ENCODE measurements at places on chromosomes 12 and 14.

GRCh38 chr12:28034271-28034670, 61.7 kb upstream of the PTHLH start:
- DNase-seq, result no peak

DNA sequence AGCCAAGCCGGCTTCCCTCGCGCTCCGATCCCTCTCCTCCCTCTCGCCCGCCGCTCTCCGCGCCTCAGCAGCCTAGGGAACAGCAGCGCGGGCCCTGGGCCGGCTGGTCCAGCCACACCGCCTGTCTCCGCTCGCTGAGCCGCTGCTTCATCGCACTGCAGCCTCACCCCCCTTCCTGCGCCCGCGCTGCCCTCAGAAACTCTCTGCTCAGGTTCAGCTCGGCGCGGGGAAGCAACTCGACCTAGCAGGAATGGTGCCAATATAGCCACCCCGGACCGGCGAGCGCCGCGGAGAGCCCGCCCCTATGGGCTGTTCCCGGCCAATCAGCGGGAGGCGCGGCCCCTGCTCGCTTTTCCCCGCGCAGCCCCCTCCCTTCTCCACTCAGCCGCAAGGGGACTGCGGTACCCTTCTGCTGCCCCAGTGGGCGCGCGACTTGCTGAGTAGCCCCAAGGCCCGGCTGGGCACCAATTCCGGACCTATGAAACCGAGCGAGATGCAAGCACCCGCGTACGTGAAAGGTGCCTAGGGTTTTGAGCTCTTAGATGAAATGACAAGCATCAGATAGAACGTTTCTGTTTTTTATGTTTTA, at the start of gene ADAMTS20:
ADAMTS20 (minus strand) TSS at position 233 of the 589 bp plus-strand sequence. CDS start 282 bp downstream, outside the sequence.
- DNase-seq, result no peak

- DNase-seq, result no peak
Observed at GRCh38 chr12:15800278-15800677, 11.1 kb upstream of the EPS8 start.

DNA sequence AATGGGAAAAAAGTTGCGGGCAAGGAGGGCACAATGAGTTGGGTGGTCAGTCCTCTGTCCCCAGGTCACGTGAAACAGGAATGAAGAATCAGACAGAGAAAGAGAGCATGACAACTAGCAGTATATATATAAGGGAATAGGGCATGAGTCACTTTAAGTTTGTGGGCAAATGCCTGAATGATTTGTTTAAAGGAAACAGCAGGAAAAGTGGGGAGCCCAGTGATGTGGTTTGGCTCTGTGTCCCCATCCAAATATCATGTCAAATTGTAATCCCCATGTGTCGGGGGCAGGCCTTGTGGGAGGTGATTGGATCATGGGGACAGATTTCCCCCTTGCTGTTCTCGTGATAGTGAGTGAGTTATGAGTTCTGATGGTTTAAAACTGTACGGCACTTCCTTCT, 195.3 kb upstream of the IGF1 start:
- no peak for DNase-seq

DNA sequence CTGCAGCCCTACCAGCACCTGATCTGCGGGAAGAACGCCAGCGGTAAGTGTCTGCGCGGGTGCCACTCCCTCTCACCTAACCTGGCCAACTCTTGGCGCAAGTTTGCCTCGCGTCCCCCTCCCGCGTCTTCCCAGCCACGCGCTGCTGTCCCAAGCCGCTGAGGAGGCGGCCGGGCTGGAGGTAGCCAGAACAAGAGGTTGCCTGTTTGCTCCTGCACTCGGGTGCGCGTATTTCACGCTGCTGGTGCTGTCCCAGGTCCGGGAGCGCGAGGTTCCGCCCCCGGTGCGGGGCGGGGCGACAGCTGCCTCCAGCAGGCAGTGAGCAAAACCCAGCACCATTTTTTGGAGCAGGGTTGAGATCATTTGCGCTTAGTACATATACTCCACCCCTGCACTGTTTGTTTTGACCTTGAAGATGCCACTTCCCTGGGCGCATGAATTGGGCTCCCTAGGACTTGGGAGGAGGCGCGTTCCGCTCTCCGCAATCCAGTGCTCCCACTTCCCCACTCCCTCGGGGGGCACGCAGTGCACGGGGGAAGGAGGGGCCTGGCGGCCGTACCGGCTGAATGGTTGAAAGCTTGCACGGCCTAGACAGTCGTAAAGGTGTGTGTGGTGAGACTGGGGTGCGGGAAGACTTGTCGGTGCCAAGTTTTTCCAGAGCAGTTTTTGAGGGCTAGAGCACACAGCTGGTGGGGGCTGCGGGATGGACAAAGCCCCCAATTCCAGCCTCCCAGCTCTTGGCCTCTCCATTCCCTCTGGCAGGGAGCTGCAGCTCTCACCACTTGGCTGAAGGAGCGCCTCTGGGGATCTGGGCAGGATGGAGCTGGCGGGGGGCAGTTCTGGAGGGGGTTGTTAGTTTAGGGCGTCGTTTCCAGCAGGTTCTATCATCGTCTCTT, 226.9 kb upstream of the CRY1 start:
- DNase-seq, result peak; percentile 68

- peak; percentile 64 for DNase-seq
Observed at GRCh38 chr14:39107591-39107996, 4.6 kb upstream of the SEC23A start.

GRCh38 chr14:91322623-91323022, 78.1 kb upstream of the GPR68 start:
- DNase-seq, result no peak

GRCh38 chr12:119699199-119699760, 31.3 kb downstream of the PRKAB1 start:
- DNase-seq, result no peak

- DNase-seq, result no peak
Observed at GRCh38 chr12:129753586-129753985, 150.2 kb downstream of the TMEM132D start.

DNA sequence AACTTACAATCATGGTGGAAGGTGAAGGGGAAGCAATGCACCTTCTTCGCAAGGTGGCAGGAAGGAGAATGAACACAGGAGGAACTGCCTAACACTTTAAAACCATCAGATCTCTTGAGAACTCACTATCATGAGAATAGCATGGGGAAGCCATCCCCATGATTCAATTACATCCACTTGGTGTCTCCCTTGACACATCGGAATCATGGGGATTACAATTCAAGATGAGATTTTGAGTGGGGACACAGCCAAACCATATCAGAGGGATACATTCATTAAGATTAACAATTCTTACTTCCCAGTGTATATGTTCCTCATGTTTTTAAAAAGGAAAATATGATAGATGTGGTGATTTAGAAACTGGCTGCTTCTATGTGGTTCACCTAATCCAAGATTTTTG, 117.9 kb downstream of the PDE3A start:
- DNase-seq, result no peak

- DNase-seq, result no peak
Observed at GRCh38 chr12:67598598-67598997, 49.9 kb upstream of the DYRK2 start.

DNA sequence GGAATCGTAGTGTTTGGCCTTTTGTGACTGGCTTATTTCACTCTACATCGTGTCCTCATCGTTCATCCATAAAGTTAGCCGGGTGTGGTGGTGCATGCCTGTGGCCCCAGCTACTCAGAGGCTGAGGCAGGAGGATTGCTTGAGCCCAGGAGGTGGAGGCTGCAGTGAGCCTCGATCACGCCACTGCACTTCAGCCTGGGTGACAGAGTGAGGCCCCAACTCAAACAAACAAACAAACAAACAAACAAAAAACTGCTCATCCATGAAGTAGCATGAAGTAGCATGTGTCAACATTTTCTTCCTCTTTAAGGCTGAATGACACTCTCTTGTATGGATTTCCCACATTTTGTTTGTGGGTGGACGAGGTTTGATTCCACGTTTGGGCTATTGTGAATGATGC, 44.0 kb upstream of the MEG3 start:
- no peak for DNase-seq

- peak; percentile 47 for DNase-seq
Observed at GRCh38 chr14:77027538-77028383, 747 bp downstream of the IRF2BPL start.

DNA sequence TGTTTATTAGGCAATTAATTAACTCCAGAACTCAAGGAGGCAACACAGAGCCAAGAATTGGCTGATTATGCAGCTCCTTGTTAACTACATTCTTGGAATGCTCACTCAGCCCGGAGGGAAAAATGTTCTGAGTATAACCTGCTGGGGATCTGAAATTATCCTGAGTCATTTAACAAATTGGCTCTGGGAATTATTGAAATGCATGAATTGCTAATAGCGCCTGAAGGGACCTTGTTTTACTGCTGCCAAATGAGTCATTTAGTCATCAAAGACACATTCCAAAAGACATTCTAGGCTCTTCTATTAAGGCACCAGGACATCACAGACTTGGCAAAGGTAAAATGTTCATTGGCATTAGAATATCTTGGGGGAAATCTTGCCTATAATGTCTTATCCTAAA, 13.0 kb downstream of the TMEM52B start:
- DNase-seq, result no peak

DNA sequence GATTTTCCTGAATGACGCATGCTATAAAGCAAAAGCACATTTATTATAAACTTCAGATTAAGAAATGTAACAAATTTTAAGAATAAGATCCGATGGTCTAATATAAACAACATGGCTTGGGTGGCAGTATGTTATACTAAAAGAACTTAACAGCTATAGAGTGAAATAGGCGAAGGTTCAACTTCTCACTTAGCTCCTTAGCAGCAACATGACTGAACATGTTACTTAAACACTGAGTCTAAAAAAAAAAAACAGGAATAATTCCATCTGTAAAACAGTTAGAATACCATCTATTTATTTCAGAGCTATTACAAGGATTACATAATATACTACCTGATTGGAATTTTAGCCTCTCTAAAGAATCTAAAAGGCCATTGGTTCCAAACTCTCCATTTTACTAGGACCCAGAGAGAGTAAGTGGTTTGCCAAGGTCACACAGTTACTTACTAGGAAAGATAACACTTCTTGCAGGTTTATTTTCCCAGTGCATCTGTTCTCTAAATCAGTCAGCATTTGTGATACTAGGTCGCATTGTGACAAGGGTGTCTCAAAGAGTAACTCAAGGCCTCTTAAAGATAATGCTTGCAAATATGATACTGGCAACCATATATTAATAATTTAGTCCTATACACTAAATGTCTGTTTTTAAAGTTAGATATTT, 14.8 kb downstream of the OSBPL8 start:
- no peak for DNase-seq

DNA sequence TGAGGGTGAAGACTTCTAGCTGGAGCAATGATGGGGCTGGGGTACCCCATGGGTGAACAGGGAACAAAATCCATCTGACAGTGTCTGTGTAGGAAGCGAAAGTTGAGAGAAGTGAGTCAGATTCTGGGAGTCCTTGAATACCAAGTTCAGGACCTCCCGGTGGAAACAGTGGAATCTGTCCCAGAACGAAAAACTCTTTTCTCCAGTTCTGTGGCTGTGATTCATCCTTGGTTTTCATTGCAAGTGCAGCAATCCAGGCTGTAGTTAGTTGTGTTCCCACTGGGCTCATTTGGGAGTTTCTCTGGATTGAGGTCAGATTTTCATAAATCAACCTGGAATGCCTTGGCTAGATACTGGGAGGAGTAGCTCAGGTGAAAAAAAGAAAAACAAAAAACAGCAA, 120.7 kb downstream of the C12orf75 start:
- DNase-seq, result no peak

- DNase-seq, result no peak
Observed at GRCh38 chr14:97960436-97960835, 1163.3 kb downstream of the VRK1 start.

DNA sequence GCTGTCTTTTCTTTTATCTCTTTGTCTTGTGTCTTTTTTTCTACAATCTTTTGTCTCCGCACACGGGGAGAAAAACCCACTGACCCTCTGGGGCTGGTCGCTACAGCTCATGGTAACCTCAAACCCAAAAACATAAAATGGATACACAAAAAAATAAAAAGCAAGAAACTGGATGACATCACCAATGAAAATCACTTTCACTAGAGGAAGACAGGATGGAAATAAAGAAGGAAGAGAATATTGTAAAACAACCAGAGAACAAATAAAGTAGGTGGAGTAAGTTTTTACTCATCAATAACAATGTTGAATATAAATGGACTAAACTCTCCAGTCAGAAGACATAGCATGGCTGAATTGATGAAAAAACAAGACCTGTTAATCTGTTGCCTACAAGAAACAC, 17.6 kb downstream of the MIPOL1 start:
- DNase-seq, result no peak

DNA sequence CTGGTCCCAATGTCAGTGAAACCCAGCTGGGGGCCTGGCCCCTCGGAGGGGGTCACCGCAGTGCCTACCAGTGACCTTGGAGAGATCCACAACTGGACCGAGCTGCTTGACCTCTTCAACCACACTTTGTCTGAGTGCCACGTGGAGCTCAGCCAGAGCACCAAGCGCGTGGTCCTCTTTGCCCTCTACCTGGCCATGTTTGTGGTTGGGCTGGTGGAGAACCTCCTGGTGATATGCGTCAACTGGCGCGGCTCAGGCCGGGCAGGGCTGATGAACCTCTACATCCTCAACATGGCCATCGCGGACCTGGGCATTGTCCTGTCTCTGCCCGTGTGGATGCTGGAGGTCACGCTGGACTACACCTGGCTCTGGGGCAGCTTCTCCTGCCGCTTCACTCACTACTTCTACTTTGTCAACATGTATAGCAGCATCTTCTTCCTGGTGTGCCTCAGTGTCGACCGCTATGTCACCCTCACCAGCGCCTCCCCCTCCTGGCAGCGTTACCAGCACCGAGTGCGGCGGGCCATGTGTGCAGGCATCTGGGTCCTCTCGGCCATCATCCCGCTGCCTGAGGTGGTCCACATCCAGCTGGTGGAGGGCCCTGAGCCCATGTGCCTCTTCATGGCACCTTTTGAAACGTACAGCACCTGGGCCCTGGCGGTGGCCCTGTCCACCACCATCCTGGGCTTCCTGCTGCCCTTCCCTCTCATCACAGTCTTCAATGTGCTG, 11.0 kb downstream of the ZBTB39 start:
- no peak for DNase-seq

DNA sequence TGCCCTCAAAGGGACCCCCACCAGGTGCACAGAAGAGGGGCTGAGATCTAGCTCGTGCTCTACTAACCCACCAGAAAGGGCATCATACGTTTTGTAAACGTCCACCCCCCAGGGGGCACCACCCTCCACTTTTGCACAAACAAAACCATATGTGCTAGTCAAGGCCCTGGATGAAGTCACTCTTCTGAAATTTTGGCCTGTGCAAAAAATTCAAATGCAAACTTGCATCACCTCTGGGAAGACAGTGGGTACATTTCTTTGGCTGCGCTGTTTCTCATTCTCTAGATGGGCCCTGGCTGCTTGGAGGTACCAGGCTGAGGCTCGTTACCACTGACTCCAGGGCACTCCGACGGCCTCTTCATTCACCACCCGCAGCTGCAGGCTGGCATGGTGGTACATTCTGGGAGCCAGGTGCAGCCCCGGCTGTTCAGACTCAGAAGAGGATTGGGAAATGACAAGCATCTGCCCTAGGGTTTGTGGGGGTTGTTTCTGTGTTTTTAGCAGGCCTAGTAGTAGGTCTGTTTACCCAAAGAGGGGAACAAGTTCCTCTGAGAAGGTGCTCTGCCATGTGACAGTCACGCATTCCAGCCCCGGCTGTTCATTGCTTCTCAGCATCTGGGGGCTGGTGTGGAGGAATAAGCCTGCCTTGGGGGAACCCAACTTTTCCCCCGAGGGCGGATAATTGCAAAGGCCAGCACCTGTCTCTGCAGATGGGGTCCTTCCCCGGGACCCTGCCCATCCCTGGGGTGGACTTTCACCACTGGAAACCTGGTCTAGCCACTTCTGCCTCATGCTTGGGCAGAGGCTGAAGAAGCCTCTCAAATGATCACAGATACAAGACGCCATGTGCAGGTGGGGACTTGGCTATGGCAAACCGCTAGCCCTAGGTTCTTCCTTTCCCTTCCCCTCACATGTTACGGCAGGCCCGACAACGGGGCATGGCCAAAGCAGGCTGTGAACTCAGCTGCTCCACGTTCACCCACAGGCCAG, 147.6 kb downstream of the DPF3 start:
- no peak for DNase-seq

GRCh38 chr12:122348505-122348904, 74.0 kb downstream of the CLIP1 start:
- DNase-seq, result no peak

Measured in NCI-H1105 treated with DMSO at 0.1 percent for 48 hours (cell line).